Anterior cingulate cortex (tissue), 58 donors: ENCODE measurements at places on chromosomes 16 and 17.

DNA sequence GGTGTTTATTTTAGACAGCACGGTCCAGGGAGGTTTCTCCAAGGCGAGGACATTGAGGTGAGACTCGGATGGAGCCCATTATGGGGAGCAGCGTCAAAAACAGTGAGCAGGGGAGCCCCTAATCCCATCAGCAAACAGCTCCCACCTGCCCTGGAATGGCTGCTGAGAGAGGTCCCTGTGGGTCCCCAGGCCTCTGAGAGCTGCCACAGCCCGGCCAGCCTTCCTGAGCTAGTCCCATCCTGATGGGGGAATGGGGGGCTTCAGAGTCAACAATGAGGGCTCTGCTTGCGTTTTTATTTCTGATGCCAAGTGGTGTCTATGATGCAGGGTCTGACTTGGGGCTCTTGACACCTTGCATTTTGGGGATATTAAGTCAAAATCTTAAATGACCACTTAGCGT, 128.4 kb downstream of the GSG1L start:
- no peak for DNase-seq

- no peak for DNase-seq
Observed at GRCh38 chr17:48530887-48531272, at the start of gene HOXB1. HOXB1 (minus strand) TSS chr17:48531011; CDS start chr17:48530904, 107 bp downstream.

- DNase-seq, result no peak
Observed at GRCh38 chr16:80940069-80940856, 66.4 kb downstream of the CMC2 start.

DNA sequence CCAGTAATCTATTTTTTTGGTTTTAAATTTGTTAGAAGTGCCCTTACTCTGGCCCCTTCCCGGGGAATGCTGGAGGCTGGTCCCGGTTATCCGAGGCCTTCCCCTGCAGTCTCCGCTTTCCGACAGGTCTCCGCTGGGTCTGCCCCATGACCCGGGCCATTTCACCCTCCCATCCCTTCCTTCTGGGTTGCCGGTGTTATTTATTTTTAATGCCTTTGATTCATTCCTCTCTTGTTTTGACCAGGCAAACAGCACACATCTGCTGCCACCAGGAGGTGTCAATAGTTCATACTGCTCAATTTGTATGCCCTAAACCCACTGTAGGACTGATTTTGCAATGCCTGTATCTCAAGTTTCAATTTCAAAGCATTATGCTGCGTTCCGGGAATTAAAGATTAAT, 113.2 kb upstream of the IRX5 start:
- no peak for DNase-seq

GRCh38 chr17:19492141-19492540, 41.5 kb upstream of the SLC47A1 start:
- no peak for DNase-seq

DNA sequence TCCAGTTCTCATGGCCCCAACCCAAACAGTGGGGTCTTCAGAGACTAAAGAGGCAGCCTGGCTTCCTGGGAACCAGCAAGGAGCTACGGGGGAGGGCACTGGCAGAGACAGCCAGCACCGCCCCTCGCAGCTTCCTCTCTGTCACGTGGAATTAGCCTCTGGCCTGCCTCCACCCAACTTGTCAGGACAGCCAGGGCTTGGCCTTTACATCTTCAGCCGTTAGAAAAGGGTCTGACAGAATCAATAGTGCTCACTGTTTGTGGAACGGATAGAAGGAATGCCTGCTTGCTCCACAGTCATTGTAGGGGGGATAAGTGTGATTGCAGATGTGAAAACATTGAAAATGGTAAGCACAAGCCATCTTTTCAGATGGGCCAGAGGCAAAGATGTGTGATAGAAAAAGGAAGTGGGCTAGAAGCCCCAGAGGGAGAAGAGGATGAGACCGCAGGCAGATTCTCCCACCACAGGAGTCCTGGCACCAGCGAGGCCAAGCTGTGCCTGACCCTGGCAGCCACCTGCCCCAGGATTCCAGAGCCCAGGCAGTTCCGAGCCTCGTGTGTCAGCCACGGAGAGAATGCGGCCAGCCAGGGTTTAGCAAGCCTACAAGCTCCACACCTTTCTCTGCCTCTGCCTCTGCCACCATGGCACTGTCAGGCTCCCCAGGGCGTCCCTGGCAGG, 18.6 kb downstream of the GRIN2C start:
- DNase-seq, result peak; percentile 17

DNA sequence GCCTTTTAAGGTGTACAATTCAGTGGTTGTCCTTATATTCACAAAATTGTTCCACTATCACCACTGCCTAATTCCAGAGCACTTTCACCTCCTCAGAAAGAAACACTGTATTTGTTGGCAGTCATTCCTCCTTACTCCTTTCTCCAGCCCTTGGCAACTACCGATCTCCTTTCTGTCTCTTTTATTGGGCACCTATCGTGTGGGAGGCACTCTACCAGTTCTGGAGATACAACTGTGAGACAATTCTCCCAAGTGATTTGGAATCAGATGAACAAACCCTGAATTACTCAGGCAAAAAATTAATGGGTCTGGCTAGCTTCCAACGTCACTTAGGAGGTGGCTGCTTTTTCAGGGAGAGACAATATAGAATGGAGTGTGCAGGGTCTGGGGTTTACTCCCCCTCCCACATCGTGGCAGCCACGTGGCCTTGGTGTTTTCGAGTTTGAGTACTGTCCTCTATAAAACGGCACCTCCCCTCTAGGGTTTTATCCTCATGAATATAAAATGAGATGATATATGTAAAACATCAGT, 63.9 kb downstream of the SHISA9 start:
- no peak for DNase-seq

DNA sequence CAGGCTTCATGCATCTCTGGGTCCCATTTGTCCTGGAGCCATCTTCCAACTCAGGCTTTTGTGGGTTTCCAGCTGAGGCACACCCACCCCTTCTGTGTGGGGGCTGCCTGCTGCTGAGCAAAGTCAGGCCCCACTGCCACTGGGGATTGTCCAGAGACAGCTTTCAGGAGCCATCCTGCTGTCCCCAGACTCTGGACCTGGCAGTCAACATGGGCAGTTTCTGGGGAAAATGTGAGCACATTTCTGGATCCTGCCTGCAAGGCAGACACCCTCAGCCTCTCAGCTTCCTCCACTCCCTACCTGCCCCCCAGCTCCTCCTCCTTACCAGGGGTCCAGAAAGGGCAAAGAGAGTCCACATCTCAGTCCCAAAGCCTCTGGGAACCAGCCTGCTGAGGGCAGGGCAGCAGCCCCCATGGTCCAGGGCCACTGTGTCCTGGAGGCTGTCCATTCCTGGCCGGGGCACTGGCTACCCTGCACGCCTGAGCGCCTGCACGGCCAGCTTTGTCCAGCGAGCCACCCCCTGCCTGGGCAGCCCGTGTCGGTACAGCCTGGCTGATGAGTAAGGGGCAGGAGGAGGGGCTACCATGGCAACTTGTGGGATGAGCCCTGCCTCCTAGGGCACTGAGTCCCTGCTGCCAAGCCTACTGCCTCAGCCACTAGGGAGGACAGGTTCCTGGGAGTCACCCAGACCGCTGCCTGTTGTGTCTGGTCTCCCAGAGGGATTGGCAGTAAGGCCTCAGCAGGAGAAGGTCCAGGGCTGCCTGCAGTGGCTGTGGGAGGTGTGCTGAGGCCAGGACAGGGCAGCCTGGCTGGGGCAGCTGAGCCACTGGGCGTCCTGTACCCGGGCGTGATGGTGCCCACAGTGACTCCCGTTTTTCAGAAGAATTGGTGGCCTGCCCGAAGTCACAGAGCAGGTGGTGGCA, at the start of gene SLC47A2:
Gene SLC47A2, minus strand, starts transcription at position 477 of the 923 bp plus-strand sequence. Its CDS starts 29 bp downstream, at position 448.
- no peak for DNase-seq

DNA sequence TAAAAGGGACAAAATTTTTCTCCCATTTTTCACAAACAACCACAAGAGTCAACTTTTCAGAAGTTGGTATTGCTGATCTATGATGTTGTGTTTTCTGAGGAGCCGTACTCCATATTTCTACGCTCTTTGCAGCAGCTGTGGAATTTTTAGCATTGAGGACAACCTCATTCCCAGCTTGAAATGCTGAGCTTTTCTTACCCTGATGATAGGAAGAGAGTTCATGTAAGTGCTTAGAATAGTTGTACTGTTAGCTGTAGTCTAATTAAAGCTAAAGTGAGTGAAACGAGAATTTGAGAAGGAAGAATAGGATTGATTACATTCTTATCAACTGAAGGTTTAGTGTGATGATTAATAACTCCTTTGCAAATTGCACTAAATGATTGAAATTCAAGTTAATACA, 72.3 kb downstream of the NF1 start:
- no peak for DNase-seq

DNA sequence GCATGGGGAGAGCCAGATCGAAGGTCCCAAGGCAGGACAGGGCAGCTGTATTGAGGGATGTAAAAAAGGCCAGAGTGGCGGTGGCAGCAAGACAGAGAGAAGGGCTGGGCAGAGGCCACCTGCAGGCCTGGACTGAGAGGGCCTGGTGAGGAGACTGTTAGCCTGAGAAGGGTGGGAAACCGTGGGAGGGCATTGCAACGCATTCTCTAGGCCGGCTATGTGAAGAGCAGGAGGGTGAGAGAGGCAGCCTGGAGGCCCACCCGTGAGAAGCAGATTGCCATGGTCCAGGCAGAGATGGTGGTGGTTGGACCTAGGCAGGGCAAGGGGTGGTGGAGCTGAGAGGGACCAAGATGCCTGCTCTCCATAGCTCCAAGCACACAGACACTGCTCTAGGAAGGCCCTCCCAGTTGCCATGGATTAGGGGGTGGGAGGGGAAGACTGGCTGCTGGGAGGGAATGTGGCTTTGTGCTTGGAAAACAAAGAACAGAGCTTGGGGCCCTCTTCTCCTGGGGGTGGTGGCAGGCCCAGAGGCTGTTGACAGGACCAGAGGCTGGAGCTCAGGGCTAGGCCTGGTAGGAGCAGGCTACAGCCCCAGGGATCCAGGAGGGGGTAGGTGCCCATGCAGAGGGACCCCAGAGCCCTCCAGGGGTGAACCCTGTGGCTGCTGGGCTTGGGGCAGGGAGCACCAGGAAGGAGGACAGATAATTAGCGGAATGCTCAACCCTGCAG, 12.4 kb upstream of the TCAP start:
- DNase-seq, result no peak

DNA sequence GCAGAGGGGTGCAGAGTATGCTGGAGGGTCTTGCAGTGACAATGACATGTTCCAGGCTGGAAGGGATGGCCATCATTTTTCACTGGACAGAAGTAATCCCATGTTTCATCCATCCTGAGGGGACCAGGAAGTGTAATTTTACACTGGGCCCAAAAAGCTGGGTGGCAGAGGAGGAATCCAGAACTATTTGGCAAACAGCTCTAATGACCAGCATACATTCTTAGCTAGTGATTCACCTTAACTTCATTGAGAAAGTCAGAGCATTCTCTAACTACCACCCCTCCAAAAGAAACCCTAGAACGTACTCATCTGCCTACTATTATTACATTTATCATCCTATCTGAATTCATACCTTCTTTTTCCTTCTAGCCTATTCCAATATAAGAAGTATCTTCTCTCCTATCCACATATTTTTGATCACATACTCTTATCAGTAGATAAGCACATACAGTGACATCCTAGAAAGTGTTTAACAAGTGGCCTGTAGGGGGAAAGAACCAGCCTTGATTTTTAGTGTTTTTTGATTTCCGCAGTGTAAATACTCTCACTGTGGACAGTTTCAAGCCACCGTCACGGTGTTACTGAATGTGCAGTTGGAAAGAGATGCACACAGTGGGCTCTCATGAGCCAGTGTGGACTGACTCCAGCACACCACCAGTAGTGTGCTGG, 118.1 kb downstream of the FTO start:
- DNase-seq, result no peak

- no peak for DNase-seq
Observed at GRCh38 chr17:22507823-22508222, 815.5 kb downstream of the KCNJ18 start.

DNA sequence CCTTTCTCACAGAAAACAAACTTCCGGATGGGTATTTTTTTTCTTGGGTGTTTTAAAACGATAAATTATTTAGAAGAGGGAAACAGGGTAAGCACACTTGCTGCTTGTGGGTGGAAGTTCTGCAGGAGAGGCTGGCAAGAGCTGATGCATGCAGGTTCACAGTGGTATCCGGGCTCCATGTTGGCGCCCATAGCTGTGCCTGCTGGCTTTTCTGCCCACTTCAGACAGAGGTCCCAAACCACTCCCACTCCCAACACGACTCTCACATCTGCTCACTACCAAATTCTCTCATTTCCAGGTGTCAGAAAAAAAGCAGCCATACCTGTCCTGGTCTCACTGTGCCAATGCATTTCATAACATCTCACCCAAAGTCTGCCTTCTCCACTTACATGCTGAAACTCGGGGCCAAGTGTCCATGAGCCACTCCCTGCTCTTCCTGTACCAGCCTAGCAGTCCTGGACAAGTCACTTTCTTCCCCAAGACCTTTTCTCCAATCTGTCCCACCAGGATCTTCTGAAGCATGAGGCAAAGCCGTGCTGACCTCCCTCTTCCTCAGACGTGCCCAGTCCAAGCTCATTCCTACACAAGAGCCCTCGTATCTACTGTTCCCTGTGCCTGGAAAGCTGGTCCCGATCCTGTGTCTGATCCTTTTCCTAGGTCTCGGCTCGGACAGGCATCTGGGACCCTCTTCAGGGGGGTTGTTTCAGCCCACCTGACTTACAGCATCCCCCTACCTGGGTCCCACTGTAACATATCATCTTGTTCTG, 1.5 kb downstream of the CD300LF start:
- DNase-seq, result no peak

- DNase-seq, result no peak
Observed at GRCh38 chr16:27806388-27806787, 256.4 kb downstream of the KATNIP start.

DNA sequence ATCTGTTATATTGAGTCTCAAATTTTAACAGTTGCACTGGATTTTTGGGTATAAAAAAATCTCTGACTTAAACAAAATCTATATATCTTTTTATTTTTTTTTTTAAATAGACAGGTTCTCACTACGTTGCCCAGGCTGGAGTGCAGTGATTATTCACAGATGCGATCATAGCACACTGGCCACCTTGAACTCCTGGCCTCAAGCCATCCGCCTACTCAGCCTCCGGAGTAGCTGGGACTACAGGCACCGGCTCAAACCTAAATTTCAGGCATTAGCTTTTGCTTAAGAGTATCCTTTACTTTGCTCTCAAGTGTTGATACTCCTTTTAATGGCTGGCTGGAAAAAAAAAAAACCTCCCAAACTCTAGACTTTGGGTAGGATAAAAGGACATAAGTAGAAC, 61.6 kb downstream of the RPGRIP1L start:
- no peak for DNase-seq

DNA sequence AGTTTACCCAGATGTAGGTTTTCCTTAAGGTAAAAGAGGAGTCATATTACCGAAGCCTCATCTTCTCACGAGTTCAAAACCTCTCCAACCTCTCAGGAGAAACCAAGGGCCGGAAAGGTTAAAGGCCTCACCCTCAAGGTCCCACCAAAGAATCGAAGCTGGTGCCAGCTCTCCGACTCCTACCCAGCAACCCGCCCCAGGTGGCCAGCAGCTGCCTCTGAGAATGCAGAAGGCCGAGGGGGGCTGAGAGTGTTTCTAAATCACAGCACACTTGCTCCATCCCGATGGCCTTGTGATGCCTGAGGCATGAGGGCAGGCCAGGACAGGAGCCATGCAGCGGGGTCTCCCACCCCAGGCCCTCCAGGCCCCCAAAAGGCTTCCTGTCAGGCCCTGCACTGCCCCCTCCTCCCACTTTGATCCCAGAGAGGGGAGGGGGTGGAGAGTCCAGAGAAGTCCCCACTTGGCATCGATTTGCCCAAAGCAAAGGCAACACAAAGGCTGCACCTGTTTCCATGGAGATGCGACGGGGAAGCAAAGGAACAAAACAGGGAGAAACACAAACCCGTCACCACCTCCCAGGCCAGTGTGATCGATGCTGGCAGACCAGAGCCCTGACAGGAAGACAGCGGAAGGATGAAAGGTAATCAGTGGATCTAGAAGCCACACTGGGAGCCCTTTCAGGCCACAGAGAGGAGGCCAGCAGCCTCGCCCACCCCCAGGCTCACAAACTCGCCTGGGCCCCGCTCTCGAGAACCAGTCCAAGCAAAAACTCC, 39.0 kb downstream of the CUEDC1 start:
- DNase-seq, result peak; percentile 19
